Fibroblast of upper back skin (primary cell): ENCODE measurements at places on chromosomes 7 and 10.
A peak's percentile ranks its signal among the peaks of the same experiment; 100 is the strongest.

DNA sequence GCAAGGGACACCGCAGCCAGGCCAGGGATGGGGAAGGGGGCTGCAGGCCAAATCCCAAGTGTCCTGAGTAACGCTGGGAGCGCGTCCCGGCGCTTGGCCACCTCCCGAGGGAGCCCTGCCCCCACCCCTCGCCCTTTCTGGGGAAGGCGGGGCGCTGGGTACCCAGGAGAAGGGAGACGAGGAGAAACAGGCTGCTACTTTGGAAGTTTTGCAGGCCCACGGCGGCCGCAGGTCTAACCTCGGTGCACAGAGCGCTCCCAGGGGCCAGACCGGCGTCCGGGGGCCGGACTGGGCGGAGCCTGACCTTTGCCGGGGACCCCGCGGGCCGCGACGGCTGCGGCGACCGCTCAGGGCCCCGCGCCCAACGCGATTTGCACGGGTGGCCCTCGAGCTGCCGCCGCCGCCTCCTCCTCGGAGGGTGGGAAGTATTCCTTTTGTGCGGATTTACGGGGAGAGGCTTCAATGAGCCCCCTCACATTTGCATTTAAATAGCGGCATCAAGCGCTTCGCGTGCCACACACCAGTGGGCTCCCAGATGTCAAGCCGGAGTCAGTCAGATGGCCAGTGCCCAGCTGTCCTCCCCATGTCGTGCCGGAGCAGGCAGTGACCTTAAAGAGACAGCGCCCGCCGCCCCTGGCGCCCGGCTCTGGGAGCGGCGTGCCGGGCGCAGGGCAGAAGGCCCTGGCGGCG is 3.0 kb upstream of the EBF3 start:
- no peak for DNase-seq

- DNase-seq: no peak
Measured at GRCh38 chr10:6101181-6101580, 12.3 kb downstream of the RBM17 start.

DNA sequence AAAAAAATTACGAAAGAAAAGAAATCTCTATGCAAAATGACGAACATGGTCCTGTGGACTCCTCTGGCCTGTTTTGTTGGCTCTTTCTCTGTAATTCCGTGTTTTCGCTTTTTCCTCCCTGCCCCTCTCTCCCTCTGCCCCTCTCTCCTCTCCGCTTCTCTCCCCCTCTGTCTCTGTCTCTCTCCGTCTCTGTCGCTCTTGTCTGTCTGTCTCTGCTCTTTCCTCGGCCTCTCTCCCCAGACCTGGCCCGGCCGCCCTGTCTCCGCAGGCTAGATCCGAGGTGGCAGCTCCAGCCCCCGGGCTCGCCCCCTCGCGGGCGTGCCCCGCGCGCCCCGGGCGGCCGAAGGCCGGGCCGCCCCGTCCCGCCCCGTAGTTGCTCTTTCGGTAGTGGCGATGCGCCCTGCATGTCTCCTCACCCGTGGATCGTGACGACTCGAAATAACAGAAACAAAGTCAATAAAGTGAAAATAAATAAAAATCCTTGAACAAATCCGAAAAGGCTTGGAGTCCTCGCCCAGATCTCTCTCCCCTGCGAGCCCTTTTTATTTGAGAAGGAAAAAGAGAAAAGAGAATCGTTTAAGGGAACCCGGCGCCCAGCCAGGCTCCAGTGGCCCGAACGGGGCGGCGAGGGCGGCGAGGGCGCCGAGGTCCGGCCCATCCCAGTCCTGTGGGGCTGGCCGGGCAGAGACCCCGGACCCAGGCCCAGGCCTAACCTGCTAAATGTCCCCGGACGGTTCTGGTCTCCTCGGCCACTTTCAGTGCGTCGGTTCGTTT is 83.5 kb upstream of the SLF2 start:
- no peak for DNase-seq

DNA sequence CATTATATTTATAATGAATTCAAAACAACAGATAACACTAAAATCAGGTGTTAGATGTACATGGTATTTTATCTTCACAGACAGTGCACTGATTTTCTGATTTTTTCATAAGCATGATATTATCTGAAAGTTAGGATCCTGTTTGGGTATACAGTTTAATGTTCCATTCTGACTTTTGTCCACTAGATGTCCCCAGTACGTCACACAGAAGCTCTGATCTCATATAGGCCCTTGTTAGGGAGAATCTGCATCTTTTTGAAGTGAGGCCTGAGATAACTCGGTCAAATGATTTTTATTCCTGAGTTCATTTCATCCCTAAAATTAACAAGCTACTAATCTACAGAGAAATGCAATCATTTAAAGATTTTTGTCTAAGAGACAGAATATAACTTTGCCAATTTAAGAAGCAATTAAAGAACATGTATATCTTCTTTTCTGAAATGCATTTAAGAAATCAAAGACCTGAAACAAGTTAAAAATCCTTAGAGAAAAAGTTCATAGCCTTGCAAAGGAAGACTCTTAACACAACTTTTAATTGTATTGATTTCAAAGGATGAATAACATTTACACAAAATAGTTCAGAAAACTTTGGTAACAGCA is 72.0 kb upstream of the TES start:
- peak; percentile 75 for DNase-seq

DNA sequence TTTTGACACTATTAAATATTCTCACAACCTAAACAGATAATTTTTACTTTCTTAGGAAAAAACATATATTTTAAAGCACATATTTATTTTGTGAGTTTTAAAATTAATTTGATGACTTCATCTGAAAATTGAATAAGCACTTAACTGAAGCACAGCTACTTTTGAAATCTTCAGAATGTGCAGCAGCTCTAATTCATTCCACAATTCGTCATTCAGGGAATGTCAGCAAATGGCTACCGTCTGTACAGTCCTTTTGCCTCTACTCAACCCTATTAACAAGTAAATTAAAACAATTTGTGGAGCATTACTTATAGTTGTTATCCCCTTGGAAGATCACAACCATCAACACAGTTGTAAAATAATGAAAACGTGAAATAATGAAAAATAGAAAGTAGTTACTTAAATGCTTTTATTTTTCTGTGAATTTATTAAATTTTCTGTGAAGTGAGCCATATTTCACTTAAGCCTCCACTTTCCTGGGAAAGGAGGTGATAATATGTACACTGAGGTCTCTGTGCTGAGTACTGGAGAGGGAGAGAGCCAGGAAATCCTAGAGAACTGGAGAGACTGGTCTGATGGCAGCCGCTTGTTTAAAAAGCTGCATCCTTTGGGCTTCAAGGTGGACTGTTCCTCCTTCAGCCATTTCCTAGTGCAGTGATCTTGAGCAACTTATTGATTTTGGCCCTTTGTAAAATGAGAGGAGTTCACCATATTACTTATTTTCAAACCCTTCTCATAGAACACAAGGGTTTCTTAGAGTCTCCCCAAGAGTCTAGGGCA is 70.6 kb downstream of the REEP3 start:
- peak; percentile 27 for DNase-seq

- DNase-seq: no peak
Measured at GRCh38 chr7:137642031-137642430, 204.7 kb downstream of the DGKI start.

GRCh38 chr7:139004321-139005090 is 23.3 kb upstream of the KIAA1549 start:
- DNase-seq: no peak

- DNase-seq: no peak
Measured at GRCh38 chr10:74084955-74085354, 65.7 kb downstream of the AP3M1 start.

- no peak for DNase-seq
Measured at GRCh38 chr10:129035052-129035827, 431.8 kb upstream of the MGMT start.

GRCh38 chr7:12746211-12746610 is 58.8 kb downstream of the ARL4A start:
- DNase-seq: no peak

GRCh38 chr10:50579491-50580261 is 44.1 kb downstream of the SGMS1 start:
- no peak for DNase-seq

GRCh38 chr7:149210551-149210950 is 15.2 kb downstream of the ZNF282 start:
- no peak for DNase-seq

GRCh38 chr7:159280008-159280407 is 135.3 kb upstream of the VIPR2 start:
- DNase-seq: no peak

DNA sequence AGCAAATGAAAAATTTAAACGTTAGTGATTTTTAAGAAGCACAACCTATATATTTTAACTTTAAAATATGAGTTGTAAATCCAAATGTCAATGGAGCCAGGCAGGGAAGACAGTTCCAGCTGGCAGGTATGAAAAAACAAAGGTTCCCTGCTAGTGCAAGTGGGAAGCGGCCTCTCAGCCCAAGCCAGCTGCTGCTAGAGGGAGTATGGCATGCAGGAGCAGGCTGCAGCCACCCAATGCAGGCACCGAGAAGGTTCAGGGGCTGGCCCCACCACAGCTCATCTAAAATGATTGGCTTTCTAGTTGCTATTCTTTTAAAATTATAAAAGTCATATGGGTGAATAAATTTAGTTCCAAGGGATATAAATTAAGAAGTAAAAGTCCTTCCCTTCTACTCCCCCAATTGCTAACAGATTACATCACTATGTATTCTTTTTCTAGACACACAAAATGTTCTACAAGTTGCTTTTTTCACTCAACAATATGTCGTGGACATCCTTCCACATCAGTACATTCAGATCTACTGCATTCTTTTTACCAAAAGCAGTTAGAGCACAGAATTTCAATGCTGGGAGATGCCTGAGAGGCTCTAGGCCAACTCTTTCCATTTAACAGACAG is 69.3 kb downstream of the SGMS1 start:
- DNase-seq: no peak

GRCh38 chr7:95619517-95619916 is 23.2 kb upstream of the PDK4 start:
- DNase-seq: no peak

- no peak for DNase-seq
Measured at GRCh38 chr10:87713707-87714106, 54.0 kb downstream of the PAPSS2 start.

- DNase-seq: no peak
Measured at GRCh38 chr7:152161171-152161570, 135.7 kb downstream of the GALNT11 start.

DNA sequence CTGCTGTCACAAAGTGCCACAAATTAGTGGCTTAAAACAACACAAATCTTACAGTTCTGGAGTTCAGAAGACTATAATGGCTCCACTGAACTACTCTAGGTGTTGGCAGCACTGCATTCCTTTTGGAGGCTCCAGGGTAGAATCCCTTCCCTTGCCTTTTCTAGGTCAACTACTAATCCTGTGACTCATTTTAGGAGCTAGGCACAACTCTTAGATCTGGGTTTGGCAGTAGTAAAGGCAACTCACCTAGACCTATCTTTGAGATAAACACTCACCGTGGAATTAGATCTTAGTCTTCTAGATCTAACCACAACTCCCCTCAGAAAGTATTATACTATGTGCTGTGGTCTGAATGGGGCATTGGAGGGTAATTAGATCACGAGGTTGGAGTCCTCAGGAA is 60.4 kb downstream of the ANKIB1 start:
- no peak for DNase-seq

DNA sequence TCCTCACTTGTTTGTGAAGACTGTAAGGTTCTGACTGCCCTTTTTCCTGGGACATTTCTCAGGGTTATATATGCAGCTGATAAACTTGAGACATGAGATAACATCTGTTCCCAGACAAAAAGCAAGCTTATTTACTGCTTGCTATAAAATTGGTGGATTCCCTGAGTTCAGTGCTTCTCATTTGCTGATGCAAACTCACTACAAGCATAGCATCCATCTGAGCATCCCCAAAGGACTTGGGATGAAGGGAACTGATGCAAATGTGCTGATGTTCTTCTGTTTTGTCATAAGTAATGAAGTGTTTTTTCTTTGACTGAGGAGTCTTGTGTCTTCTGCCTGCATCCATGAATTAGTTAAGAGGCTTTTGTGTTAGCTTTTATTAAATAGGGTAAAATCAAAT is 183.2 kb downstream of the ADK start:
- no peak for DNase-seq

- DNase-seq: peak; percentile 26
Measured at GRCh38 chr10:61958805-61959204, 57.3 kb downstream of the ARID5B start.

DNA sequence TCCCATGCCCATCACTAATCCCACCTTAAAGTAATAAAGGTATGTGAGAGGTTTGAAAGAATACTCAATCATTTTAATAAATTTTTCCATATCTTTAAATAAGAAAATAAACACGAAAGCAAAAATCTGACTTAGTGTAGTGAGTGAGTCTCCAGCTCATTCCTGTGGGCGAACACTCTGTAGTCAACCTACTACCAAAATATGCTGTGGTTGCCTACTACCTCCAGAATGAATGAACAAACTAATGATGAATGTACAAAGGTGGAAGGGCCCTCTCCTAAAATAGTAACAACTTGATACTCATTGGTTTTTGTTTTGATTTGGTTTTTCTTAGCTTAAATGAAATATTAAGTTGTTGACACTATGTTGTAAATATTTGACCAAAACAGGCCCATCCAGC is 195.5 kb upstream of the HPS1 start:
- DNase-seq: peak; percentile 26

GRCh38 chr7:11911900-11912299 is 79.9 kb upstream of the THSD7A start:
- DNase-seq: no peak

GRCh38 chr10:72133517-72133916 is 45.2 kb upstream of the SPOCK2 start:
- DNase-seq: peak; percentile 61

DNA sequence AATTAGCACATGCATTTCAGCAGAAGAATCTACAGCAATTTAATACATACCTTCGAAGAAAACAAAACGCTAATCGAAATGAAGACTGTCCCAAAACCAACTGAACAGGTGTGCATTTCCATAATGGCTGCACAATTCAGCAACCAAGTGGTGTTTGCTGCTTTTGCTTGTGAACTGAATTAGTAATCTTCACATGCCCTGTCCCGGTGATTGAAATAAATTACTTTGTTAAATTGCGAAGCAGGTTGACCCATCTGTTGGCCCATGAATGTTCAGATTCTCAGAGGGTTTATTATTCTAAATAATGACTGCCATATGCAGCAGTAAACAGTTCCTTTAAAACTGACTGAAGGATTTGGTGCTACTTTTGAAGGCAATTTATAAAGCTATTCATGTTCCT is 445.2 kb upstream of the NFE2L3 start:
- no peak for DNase-seq

DNA sequence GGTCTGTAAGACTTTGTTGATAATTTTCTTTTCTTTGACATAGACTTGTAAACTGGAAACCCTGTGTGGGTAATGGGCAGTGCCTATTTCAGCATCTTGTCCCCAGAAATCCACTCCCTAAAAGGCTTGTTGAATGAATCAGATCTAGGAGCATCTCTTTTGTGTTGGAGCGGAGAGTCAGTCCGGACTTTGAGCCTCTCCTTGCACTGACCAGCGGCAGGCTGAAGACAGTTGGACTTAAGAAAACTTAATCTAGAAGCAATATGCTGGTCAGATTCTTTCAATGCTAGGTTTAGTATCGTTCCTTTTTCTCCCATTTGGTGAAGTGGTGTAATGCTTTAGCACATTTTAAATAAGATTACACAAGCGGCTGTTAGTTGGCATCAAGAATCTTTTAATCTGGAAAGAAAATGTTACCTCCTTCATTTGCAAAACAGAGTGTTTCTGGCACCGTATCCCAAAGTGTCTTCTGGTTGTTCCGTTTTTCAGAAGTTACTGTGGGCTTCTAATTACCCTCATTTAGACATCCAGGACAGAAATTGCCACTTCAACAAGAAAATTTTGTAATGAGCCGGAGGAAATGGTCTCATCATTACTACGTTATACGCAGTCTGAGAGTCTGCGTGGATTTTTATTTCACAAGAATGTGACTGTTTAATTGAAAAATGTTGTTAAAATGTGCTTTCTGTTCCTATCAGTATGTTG is 74.7 kb downstream of the CUX1 start:
- no peak for DNase-seq
